ENCODE measurements at places on chromosomes 12 and 14.

DNA sequence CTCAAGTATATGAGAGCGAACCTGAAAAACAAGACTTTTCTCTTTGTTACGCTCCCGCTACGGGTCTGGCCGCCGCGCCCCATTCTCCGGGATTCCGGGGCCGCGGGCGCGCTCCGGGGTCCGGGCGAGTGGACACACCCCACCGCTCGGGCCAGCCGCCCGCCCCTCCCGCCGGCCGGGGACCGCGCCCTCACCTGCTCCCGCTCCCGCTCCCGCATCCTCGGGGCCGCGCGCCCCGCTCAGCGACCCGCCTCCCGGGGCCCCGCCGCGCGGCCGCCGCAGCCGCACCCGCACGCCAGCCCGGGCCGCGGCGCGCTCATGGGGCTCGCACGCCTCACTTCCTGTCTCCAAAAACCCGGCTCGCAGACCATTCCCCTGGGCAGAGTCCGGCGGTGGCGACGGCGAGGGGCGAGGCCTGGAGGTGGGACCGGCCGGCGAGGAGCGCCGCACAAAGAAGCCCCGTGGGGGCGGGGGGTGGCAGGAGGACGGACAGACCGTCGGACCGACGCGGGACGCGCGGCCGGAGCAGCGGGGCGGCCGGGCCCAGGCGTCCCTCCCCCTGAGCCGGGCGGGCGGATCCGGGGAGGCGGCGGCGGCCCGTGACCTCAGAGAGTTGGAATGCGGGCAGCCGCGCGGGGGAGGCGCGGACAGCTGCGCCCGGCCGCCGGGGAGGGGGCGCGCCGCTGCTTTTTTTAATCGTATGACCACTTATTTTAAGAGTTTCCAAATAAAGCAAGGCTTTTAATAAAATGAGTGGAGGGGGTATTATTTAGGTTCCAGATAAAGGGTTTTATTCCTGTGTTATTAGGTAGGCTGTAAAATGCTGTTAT, at the start of gene PTPN21:
Gene PTPN21 (minus strand): TSS at position 551 of the 830 bp plus-strand sequence. CDS start 4,590 bp downstream, outside the sequence.
- no peak for DNase-seq

- no peak for DNase-seq
Measured at GRCh38 chr14:52219488-52220084, 47.9 kb upstream of the PTGDR start.

DNA sequence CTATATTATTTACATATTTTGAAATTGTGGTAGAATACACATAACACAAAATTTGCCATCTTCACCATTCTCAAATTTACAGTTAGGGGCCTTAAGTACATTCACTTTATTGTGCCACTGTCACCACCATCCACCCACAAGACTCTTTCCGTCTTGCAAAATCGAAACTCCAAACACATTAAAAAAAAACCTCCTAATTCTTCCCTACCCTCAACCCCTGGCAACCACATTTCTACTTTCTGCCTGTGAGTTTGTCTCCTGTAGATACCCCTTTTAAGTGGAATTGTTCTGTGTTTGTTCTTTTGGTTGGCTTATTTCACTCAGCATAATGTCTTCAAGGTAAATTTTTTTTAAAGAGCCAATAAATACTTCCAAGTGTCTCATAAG, 31.6 kb upstream of the AMIGO2 start:
- no peak for DNase-seq

GRCh38 chr12:100460702-100461101, 13.0 kb upstream of the NR1H4 start:
- no peak for DNase-seq

GRCh38 chr12:12023456-12023855, 47.3 kb upstream of the BCL2L14 start:
- DNase-seq: no peak

DNA sequence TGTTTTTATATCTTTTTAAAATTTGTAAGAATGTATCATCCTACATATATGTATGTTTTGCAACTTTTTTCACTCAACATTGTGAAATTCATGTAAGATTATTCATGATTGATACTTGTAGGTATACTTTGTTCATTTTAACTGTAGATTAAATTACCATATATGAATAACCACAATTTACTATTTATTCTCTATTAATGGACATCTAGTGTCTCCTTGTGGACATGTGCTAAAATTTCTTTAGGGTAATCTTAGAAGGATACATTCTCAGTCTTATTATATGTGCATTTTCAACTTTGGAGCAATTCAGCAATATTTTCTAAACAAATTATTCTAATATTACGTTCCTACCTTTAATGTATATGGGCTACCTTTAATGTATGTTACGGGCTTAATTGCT, 192.4 kb downstream of the FUT8 start:
- DNase-seq: no peak

DNA sequence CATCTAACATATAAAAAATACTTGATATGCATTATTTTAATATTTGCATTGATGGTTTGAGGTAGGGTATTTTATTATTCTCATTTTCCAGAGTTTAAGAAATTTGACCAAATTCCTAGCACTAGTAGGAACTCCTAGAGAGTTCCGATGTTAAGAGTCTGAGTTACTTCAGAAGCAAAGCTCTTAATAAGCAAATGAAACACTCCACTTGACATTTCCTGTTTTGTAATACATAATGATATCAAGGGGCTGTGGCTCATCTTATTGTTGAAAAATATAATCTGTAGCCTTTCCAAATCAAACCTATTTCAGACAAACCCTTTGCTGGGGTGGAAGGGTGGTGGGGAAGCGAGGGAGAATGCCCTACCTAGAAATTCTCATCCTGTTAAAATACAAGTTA, 355.5 kb downstream of the DIO2 start:
- no peak for DNase-seq

GRCh38 chr14:73754911-73755360, 40.8 kb upstream of the PNMA1 start:
- DNase-seq: no peak

DNA sequence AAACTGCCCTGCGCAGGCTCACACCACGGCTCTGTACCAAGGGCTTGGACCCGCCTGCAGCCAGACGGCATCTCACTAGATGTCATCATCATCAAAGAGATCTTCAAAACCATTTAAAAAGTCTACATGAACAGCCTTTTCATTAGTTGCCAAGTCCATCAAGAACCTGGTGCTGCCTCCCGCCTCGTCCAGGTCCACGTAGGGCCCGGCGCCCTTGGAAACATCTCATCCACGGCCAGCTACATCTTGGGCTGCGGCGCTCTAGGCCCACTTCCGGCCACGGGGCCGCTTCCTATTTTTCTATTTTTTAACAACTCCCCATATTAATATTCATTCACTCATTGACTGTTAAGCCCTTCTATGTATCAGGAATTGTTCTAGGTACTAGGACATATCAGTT, 7.4 kb upstream of the GNPNAT1 start:
- DNase-seq: no peak
